ENCODE measurements at places on chromosomes 12 and 14.

- no peak for DNase-seq
Measured at GRCh38 chr12:3520168-3520567, 29.2 kb downstream of the PRMT8 start.

- no peak for DNase-seq
Measured at GRCh38 chr12:109726511-109727038, 12.9 kb downstream of the FAM222A start.

GRCh38 chr12:98509063-98509462 lies 6.3 kb upstream of the TMPO start:
- no peak for DNase-seq

DNA sequence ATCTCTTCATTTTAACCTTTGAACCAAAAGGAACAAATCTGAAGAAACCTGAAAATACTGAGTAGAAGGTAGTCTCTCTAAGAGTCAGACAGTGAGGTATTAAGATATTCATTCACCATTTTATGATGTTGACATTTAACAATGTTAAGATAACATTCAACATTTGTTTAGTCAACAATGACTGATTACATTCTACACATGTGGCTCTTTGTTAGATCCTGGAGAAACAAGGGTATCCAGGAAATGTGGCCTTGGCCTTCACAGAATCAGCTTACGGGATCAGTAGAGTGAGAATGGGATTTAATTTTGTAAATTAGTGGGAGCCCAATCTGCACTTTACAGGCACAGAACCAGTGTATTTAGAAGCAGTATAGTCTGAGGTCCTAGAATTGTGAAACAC lies 355.5 kb downstream of the KCNH5 start:
- DNase-seq: no peak

DNA sequence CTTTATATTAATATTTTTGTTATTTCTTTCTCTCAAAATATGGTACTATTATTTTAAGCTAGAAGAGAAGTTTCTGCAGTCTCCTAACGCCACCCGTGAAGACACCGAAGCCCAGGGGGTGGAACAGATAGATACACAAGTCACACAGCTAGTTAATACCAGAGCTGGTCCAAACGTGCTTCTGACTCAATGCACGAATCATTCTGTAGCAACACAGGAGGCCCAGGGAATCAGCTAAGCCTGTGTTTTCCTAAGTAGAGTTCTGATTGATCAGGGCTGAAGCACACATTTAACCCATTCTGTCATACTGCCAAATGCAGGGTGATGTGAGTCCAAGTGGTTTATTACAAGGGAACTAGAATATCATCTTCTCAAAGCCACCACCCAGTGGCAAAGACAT lies 116.9 kb upstream of the PWP1 start:
- DNase-seq: no peak

- no peak for DNase-seq
Measured at GRCh38 chr12:83185241-83185640, 498.5 kb downstream of the TMTC2 start.

DNA sequence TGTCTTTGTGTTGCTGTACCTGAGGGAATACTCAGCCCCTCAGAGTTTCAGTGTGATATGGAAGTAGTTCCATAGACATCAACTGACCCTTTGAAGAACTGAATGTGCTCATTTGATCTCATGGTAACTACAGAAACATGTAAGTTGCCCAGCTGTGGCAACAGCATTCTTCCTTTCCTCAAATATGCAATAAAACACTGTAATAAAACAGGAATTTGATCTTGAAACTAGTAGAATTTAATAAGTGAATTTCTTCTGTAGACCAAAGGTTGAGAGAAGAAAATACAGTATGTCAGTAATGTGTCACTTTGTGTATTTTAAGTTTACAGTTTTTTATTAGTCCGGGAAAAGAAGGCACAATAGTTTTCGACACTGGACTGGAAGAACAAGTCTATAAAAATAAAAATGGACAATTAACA lies 31.9 kb downstream of the KCTD10 start:
- no peak for DNase-seq

- no peak for DNase-seq
Measured at GRCh38 chr12:127459687-127460086, 807.3 kb upstream of the TMEM132C start.

DNA sequence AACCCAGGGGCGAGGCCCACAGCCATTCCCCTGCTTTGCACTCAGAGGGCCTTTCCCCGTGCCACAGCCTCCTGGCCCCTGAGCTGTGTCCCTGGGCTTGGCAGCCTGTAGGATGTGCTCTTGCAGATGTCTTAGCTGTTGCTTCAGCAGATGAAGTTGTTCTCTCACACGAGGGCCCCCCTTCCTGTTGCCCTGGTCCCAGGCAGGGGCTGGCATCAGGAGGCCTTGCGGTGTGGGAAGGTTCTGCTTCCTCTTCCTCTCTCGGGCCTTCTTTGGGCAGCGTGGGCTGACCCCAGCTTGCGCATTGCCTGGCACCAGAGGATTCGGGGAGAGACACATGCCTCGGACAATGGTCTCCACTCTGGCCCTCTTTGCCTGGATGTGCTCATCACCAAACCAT lies 12.7 kb downstream of the PROX2 start:
- no peak for DNase-seq

DNA sequence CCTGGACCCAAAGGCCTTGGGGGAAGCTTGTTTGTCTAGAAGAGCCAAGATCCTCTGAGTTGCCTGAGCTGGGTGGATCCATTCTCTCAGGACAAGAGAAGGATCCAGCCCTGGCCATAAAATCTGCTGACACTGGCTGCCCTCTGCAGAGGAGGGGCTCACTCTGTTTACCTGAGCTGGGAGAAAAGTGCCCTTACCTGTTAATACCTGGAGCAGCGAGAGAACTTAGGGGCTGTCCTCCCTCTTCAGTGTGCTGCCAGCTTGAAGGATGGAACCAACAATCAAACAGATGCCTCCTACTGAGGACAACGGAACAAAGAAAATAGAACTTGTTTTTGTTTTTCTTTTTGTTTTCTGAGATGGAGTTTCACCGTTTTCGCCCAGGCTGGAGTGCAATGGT lies 7.3 kb upstream of the KRT7 start:
- DNase-seq: no peak

- no peak for DNase-seq
Measured at GRCh38 chr12:79266343-79267144, 402.0 kb downstream of the SYT1 start.

DNA sequence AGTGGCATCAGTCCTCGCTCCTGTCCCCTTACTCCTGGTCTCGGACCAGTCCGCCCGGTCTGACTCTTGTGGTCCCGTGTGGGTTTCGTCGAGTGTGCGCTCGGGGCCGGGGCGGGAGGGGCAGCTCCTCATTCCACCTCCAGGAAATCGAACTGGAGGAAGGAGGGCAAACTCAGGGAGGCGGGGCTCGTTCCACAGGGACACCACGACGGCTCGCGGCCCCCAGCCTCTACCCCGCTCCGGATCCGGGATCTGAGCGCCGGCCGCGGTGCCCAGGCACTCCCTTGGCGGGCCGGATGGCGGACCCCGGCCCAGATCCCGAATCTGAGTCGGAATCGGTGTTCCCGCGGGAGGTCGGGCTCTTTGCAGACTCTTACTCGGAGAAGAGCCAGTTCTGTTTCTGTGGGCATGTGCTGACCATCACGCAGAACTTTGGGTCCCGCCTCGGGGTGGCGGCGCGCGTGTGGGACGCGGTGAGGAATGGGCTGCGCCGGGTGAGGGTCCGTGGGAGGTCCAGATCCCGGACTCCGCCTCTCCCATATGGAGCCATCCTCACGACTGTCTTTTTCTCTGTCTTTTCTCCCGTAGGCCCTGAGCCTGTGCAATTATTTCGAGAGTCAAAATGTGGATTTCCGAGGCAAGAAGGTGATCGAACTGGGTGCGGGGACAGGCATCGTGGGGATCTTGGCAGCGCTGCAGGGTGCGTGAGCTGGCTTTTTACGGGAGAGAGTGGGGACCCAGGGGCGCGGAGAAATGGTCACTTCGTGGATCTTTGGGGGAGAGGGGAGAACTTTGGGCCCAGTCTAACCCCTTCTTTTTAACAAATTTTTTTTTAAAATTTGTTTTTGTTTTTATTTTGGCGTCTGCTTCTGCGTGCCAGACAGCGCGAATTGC lies at the start of gene EEF1AKMT3:
EEF1AKMT3 (plus strand) TSS at position 186 of the 894 bp plus-strand sequence; CDS start at position 297, 111 bp downstream.
- DNase-seq: peak; percentile 48

- DNase-seq: no peak
Measured at GRCh38 chr14:94864387-94865195, 94.7 kb upstream of the GSC start.

- DNase-seq: no peak
Measured at GRCh38 chr12:2311020-2311778, 258.4 kb downstream of the CACNA1C start.

GRCh38 chr12:12719496-12719895 lies 2.3 kb downstream of the CDKN1B start:
- no peak for DNase-seq

GRCh38 chr12:64916411-64917261 lies 92.2 kb downstream of the TBC1D30 start:
- no peak for DNase-seq

DNA sequence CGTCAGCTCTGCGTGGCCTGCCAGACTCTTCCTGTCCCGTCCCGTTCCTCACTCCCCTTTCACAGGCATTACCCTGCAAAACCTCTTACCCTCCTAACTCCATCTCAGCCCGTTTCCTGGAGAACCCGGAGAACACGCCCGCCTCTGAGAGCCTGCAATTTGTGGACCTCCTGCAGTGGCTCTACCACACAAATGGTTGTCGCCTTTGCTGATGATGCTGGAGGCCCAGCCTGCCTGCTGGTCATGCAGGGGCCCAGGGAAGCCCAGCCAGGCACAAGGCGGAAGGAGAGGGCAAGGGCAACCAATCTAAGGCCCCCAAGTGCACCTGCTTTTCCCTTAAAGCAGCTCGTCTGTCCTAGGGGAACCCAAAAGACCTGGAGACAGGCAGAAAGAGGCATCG lies 22.5 kb downstream of the RFLNA start:
- no peak for DNase-seq

DNA sequence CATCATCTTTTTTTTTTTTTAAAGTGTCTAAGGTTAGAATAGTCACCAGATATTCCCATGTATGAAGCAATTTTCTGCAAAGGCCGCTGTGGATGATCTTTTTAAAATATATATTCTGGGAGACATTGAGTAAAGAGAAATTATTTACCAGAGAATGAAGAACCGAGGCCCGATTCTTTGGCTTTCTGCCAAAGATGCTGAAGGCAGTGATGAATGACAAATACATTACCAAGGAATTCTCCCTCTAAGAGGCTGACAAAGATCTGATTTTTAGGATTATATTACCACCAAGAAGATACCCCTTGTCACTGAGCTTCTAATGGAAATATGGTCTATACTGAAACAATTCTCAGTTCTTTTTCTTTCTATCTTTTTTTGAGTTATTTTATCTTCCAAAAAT lies 336.8 kb downstream of the NAV3 start:
- no peak for DNase-seq

- DNase-seq: no peak
Measured at GRCh38 chr12:109139360-109139759, 23.0 kb downstream of the ACACB start.

- DNase-seq: no peak
Measured at GRCh38 chr14:29123017-29123416, 356.4 kb downstream of the FOXG1 start.

GRCh38 chr14:91048265-91048664 lies 12.2 kb downstream of the RPS6KA5 start:
- no peak for DNase-seq

GRCh38 chr12:32155961-32156529 lies 49.4 kb downstream of the BICD1 start:
- no peak for DNase-seq

DNA sequence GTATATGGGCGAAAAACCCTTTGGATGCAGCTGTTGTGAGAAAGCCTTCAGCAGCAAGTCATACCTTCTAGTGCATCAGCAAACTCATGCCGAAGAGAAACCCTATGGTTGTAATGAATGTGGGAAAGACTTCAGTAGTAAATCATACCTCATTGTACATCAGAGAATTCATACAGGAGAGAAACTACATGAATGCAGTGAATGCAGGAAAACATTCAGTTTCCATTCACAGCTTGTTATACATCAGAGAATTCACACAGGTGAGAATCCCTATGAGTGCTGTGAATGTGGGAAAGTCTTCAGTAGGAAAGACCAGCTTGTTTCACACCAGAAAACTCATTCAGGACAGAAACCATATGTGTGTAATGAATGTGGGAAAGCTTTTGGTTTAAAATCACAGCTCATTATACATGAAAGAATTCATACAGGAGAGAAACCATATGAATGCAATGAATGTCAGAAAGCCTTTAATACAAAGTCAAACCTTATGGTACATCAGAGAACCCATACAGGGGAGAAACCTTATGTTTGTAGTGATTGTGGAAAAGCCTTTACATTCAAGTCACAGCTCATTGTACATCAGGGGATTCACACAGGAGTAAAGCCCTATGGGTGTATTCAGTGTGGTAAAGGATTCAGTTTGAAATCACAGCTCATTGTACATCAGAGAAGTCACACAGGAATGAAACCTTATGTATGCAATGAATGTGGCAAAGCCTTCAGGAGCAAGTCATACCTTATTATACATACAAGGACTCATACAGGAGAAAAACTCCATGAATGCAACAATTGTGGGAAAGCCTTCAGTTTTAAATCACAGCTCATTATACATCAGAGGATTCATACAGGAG lies 21.4 kb downstream of the ZNF268 start:
- no peak for DNase-seq

DNA sequence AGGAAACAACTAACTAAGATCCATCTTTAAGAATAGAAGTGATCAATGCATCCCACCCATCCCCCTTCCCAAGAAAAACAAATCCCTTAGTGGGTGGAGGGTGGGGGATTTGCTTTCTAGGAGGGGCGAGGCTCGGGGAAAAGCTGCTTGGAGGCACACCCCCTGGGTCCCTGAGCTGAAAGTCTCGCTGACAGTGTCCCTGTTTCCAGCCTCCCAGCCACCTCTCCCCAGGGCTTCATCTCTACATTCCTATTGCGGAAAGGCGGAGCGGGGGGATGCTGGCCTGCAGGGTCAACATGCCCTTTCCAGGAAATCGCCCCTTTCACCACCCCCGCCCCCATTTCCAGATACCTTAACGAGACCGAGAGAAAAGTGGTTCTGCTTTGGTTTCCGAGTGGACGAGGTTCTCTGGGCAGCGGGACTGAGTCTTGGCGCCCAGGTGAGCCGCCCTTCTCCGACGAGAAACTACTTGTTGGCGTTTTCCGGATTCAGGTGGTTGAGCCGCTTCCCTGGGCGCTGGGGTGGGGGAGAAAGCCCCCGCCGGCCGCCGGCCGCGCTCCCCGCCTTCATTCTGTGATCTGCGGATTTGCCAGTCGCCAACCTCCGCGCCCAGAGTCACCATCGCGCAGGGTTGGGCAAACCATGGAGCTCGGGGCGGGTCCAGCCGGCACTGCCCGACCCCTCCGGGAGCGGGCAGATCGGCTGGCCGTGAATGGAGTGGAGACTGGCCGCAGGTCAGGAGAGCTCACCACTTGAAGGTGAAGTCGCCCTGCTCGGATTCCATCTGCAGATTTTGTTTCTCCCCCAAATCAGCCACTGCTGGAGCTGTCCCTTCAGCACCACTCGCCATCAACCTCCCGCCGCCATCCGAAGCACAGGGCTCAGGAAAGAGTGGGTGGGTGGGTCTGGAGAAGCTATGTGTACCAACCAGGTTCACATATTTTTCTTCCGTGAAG lies 505 bp downstream of the KCNC2 start:
- DNase-seq: no peak

- no peak for DNase-seq
Measured at GRCh38 chr12:3326850-3327780, 163.9 kb upstream of the PRMT8 start.
